ENCODE measurements at places on chromosomes 4 and X.

DNA sequence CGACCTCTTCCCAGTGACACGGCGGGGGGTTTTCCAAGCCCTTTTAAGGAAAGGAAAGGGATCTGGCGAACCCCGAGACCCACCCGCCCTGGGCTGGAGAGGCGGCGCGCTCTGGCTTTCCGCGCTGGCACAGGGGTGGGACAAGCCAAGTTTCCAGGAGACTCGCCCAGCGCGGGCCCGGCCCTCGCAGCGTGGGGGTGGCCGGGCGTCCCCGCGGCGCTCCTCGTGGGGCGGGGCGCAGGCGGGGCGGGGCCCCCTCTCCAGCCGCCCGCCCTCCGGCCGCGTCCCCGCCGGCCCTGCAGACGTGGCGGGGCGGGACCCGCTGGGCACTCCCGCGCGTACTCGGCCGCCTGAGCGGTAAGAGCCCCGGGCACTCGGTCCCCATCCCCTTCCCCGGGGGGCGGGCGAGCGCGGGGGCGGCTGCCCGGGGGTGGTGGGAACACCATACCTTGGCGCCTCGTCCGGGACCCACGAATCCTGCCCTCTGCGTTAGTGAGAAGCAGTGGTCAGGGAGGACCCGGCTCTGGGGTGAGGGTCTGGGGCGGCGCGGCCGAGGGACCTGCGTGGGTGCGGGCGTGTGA, at the start of gene FAM114A1:
Gene FAM114A1, plus strand, starts transcription at position 329 of the 581 bp plus-strand sequence. CDS start 10,273 bp downstream, outside the sequence.
- DNase-seq = no peak

DNA sequence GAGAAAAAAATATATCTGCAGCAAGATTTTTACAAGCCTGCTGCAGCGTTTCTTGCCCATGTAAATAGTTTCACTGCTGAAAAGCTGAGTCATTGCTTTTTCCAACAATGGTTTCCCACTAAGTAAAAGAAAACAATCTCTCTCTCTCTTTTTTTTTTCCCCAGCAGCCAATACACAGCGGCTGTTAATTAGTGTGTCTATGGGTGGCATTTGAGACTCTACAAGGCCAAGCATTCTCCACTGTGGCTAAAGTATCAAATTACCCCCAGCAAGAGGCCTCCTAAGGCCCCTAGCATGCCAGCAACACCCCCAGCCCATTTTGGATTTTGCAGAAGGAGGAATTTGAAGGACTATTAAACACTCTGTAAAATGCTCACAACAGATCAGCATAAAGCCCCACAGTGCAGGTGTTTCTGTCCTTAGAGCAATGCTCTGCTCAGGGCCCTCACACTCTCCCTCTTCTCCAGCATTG, 837.4 kb downstream of the TRIML1 start:
- peak; percentile 84 for DNase-seq

GRCh38 chrX:22526339-22526738, 253.6 kb downstream of the CBLL2 start:
- DNase-seq = no peak

DNA sequence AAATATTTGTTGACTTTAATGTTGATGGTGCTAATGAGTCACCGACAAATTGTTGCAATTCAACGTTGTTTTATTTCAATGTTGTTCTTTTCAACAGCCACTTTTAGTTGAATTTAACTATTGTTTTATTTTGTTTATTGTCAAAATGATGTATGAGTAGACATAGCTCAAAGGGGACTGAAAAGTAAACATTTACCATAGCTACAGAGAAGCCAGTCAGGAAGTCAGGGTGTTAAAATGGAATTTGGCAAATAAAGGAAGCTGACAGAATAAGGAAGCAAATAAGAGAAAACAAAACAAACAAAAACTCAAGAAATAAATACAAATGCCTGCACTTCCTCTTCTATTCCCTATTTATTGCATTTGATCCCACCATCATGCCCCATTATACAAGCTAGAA, 648.4 kb upstream of the HTR2C start:
- no peak for DNase-seq

DNA sequence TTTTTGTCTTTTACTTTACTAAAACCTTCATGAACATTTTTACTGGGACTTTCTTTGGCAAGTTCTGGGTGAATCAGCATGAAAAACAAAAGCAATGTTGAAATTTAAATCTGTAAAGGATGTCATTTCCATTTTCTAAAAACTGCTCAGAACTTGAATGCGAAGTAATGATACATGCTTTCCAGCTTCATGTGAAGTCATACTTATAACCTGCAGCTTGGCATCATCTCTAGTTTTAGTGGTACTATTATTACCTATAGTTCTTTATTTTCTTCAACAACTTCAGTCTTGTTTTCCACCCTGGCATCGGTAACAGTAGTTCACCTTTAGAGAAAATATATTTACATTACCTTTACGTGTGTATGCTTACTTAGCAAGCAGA, 421.4 kb upstream of the DIPK2B start:
- no peak for DNase-seq

- DNase-seq = no peak
These were observed 602.0 kb downstream of the GLUD2 start for GRCh38 chrX:121649417-121649816.

GRCh38 chrX:129824620-129825019, 19.1 kb downstream of the ZDHHC9 start:
- no peak for DNase-seq

- DNase-seq = no peak
These were observed 29.4 kb downstream of the IRF2 start for GRCh38 chr4:184444953-184445309.

GRCh38 chr4:55178226-55179005, 53.0 kb upstream of the KDR start:
- DNase-seq = no peak

GRCh38 chr4:54660591-54660990, 2.8 kb downstream of the KIT start:
- no peak for DNase-seq

GRCh38 chr4:175762582-175762981, 49.5 kb downstream of the GPM6A start:
- no peak for DNase-seq

GRCh38 chr4:176409627-176410026, 89.9 kb downstream of the SPCS3 start:
- DNase-seq = no peak

DNA sequence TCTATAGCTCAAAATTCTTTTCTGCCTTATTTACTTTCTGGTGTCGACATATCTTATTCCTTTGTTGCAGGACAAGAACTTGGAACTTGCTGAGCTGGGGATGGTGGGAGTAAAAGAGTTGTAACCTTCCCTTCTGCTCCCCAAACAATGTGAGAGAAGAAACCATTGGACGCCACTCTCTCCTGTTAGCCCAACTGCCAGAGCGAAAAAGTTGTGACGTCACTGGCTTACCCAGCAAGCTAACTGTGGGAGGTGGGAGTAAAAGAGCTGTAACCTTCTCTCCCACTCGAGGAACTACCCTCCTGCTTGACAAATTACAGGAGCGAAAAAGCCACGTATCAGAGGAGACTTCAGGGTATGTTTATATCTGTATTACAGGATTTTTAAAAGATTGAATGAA, 90.0 kb upstream of the PCDH10 start:
- DNase-seq = no peak

GRCh38 chr4:84753321-84753972, 170.5 kb downstream of the CDS1 start:
- DNase-seq = no peak

- no peak for DNase-seq
These were observed 43.7 kb downstream of the TSPAN5 start for GRCh38 chr4:98614662-98615061.

DNA sequence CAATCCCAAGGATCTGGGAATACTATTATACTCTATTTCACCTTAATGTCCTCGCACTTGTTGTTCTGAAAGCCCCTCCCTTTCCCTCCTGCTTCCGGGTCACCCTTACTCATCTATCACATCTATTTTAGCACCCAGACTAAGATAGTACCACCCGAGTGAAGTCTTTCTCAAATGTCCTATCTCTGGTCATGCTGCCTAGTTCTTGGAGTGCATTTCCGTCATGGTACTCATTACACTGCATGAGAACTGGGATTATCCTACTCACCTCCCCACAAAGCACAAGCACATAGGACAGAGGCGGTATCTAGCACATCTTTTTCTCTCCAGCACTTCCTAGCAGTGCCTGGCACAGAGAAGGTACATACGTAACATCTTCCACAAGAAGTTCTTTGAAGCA, 944.4 kb upstream of the FTHL17 start:
- no peak for DNase-seq

- no peak for DNase-seq
These were observed 250.1 kb downstream of the SNCA start for GRCh38 chr4:89586864-89587263.

GRCh38 chr4:183848805-183849204, 56.3 kb upstream of the STOX2 start:
- no peak for DNase-seq

DNA sequence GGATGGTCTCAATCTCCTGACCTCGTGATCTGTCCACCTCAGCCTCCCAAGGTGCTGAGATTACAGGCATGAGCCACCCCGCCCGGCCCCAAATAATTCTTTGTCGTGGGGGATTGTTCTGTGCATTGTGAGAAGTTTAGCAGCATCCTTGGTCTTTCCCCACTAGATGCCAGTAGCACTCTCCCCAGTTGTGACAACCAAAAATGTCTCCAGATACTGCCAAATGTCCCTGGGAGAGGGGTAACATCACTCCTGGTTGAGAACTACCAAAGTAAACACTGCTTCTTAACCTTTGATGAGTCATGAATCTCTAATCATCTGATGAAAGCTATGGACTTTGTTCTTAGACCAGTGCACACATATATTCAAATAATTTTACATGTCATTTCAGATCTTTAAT, 90.7 kb upstream of the BRS3 start:
- DNase-seq = no peak

DNA sequence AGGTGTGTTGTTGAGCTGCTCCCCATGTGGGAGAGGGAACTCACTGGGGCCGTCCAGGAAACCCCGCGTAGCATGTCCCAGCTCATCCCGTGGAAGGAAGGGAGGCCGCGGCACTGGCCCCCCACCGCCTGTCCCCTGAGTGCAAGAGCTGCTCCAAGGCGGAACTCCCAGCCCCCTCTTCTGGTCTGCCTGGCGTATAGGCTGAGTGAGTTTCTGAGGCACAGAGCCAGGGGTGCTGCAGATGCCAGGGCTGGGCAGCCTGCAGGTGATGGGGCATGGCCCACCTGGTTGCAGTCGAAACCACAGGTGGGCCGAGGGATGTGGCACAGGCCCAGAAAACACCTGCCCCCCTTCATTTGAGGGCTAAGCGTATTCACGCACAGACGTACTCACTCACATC, 49.6 kb downstream of the ABLIM2 start:
- DNase-seq = no peak

GRCh38 chr4:140108713-140109230, 45.2 kb downstream of the MAML3 start:
- no peak for DNase-seq

- no peak for DNase-seq
These were observed 79.2 kb upstream of the TET2 start for GRCh38 chr4:105067431-105067830.

GRCh38 chr4:188015025-188015940, 19.7 kb downstream of the ZFP42 start:
- no peak for DNase-seq

GRCh38 chr4:180197471-180197870, 2045.7 kb upstream of the TENM3 start:
- DNase-seq = no peak

GRCh38 chr4:105192474-105192873, 45.8 kb downstream of the TET2 start:
- no peak for DNase-seq

DNA sequence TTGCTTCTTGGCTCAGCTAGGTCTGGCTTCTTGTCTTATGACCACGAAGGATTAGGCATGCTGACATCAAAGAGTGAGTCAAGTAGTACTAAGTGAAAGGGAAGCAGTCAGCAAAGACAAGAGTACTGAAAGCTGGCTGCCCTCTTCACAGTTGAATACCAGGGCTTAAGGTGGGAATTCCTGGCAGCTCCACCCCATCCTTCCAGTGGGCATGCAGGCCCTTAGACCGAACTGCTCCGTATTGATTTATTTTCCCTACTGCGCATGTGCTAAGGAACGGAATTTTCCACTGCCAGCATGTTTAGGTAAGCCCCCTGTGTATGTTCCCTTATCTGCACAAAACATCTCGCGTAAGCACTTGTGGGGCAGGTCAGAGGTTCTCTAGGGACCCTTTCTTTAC, 2320.1 kb downstream of the ARAP2 start:
- DNase-seq = no peak

DNA sequence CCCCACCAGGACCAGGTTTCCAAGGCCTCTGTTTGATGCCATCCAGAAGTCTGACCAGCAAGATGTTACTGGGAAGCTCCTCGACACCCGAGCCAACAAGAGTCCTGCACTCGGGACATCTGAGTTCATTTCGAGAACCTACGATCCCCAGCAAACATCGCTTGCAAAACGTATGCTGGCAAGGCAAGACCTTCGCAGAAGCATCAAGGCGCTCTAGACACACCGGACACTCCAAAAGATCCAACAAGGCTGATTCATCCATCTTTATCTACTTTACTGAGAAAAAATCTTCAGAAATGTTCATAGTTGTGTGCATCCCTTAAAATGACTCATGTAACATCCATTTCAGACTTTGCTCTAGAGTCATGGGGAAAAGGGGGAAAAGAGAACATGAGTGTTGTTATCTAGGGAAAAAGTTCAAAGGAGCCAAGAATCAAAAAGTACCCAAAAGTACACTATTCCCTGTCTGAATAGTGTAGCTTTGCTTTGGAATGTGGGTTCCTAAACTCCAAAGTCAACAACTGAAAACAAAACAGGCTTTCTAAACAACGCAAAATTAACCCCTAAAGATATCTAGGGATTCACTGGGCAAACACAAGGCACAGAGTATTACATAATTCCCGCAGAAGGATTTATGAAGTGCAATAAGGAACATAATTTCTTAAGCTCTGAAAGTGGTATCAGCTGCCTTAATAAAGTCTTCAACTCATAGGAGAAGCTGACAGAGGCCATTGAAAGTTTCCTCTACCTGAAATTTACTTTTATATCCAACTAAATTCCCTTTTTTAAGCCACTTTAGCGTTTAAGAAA, 1.6 kb downstream of the SH3RF1 start:
- DNase-seq = no peak

DNA sequence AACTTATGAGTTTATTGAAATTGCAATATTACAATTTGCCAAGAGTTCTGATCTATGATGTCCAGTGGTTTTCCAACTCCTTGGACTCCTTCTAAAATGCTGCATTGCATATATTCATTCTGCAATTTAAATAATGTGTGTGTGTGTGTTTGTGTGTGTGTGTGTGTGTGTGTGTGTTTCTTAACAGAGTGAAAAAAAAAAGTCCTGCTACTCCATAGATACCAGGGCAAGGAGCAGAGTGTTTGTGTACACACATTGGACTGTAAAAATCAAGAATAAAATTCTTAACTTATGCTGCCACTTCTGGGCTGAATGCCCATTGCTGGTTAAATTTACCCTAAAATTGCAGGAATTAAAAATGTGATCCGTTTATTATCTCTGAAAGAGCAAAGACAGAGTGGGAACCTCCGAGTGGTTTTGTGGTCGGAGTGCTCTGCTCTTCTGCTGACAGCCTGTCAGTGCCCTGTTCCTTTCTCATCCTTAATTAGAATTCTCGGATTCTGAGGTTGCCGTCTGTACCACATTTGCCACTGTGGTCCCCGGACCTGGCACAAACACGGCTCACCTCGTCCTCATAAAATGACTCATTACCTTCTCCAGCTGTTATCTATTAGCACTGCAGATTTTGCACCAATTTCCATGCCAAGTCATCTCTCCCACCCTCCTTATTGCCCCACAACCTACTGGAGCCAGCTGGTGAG, 355.5 kb downstream of the KCNIP4 start:
- no peak for DNase-seq
